ENCODE measurements at places on chromosomes 6 and 20.

DNA sequence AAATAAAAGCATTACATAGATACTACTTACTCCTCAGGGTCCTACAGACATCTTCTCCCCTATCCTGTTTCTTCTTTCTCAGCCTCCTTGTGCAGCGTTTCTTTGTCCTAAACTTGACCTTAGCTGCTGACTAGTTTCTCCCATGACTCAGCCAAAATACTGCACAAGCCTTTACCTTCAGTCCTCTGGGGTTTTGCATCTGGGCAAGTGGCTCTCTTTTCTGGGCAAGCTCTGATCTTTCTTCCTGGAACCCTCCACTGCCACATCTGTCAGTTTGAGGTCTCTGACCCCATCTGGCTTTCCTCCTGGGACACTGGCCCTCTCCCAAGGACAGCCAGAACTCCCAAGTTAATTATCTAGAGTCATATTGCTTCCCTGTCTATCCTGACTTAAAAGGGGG is 838.4 kb downstream of the DHX35 start:
- no peak for DNase-seq

GRCh38 chr6:141133346-141133745 is 999.4 kb upstream of the GJE1 start:
- DNase-seq, result no peak

GRCh38 chr20:22489626-22490286 is 94.6 kb downstream of the FOXA2 start:
- DNase-seq, result no peak

DNA sequence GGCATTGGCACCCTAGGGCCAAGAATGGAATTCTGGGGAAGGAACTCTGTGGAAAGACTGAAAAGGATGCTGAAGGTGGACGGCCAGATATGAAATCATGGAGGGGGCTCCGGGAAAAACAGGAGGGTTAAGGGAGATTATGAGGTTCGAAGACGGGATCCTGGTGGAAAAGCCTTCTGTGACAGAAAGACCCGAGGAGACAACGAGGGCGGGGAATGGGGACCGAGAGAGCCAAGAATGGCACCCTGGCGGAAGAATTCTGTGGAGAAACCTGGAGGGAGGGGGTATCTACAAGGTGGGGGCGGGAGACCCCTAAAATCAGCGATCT is 426 bp downstream of the TRMT6 start:
- no peak for DNase-seq

All from CD4-positive, alpha-beta T cell treated with Interleukin-4 for 1 hour (primary cell).